ENCODE measurements at places on chromosomes 5 and 9. TPM values are rescaled to one million over a fixed set of nuclear protein-coding genes. Genes with fewer than 3 reads are reported as not detected.

PPP3R2 gene
- total RNA-seq, result not detected

TRMT10B gene
- total RNA-seq, result 11.4 TPM

SLC6A3 gene
- not detected for total RNA-seq

PCA3 gene
- total RNA-seq, result not detected

PCDHGA6 gene
- 0.08 TPM for total RNA-seq

Data from activated CD8-positive, alpha-beta T cell treated with anti-CD3 and anti-CD28 coated beads, Interleukin-2, amount 10 ng/mL, durations not matched to agents 7 days and 5 days (primary cell).